Dermis microvascular lymphatic vessel endothelial cell (primary cell): ENCODE measurements at places on chromosomes 16 and 17. TPM values are rescaled to one million over a fixed set of nuclear protein-coding genes. Genes with fewer than 3 reads are reported as not detected.
A peak's percentile ranks its signal among the peaks of the same experiment; 100 is the strongest.

GRCh38 chr16:87323727-87324410 is 6.7 kb upstream of the C16orf95 start:
- no peak for DNase-seq

DNA sequence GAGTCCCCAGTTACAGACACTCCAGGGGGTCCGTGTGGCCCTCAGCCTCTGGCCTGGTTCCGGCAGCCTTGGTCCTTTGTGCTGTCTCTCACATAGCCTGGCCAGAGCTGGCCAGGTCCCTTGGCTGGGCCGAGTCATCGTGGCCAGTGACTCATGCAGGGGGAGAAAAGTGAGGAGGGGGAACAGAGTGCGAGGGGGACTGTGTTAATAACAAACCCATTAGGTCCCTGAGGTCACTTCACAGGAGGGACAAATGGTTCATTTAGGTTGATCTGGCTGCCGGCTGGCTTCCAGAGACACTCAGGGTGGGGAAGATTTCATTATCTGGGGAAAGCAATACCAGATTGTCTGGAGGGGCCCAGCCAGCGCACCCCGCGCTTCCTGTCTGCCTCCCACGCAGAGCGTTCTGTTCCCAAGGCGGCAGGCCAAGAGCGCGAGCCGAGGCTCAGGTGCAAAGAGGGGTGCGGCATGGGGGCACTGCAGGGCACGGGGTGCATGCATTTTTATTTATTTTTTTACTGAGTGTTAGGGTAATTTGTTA is 223.1 kb downstream of the SEC14L1 start:
- DNase-seq: peak; percentile 59

DNA sequence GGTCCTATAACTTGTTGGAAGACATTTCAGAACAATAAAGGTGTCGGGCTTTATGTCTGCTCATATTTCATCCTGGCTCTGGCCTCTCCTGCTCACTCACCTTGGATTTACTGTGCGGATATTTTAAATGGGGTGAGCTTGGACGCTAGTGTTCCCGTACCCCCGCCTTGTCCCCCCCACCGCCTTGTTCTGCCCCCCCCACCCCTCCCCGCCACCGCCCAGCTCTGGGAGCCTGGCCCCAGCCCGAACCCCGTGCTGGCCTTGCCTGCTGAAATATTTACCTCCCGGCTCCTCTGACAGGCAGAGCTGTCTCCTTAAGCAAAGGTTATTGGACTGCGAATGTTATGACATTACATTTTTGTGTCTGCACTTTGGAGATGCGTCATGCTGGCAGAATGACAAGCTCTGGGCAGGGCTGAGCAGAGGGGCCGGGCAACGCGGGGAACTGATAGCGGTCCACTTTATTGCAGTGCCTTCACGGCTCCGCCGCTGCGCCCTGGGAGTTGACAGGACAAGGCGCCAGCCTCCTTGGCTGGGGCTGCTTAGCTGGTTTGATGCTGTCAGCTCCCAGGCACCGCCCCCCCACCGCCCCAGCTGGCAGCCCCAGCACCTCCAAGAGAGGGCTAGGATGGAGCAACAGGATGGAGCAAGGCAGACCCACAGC is 222.5 kb upstream of the GSE1 start:
- DNase-seq: peak; percentile 56

DNA sequence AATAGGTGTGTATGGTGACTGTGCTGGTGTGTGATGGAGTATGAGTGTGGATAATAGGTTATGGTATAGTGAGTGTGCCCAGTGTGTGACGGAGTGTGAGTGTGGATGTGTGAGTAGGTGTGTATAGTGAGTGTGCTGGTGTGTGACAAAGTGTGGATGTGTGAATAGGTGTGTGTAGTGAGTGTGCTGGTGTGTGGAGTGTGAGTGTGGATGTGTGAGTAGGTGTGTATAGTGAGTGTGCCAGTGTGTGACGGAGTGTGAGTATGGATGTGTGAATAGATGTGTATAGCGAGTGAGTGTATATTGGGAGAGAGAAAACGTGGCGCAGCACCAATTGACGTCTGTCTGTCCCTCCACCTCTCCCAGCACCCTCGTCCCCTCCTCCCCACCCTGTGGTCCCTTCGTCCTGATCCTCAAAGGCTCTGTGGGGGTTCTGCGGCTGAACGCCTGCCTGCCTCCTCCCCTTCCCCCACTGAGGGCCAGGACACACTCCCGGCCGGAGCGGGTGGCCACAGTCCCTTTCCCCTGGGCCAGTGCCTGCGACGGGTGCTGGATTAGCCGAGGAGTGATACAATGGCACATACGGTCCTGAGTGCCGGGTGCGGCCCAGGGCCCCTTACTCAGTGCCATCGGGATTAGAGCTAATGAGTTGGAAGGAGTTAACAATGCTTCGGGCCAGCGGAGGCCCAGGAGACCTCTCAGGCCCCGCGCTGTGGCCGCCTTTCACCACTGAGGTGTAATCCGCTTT is 160.0 kb downstream of the MRM1 start:
- DNase-seq: no peak

- no peak for DNase-seq
Measured at GRCh38 chr17:61087024-61087423, 312.6 kb upstream of the TBX2 start.

DNA sequence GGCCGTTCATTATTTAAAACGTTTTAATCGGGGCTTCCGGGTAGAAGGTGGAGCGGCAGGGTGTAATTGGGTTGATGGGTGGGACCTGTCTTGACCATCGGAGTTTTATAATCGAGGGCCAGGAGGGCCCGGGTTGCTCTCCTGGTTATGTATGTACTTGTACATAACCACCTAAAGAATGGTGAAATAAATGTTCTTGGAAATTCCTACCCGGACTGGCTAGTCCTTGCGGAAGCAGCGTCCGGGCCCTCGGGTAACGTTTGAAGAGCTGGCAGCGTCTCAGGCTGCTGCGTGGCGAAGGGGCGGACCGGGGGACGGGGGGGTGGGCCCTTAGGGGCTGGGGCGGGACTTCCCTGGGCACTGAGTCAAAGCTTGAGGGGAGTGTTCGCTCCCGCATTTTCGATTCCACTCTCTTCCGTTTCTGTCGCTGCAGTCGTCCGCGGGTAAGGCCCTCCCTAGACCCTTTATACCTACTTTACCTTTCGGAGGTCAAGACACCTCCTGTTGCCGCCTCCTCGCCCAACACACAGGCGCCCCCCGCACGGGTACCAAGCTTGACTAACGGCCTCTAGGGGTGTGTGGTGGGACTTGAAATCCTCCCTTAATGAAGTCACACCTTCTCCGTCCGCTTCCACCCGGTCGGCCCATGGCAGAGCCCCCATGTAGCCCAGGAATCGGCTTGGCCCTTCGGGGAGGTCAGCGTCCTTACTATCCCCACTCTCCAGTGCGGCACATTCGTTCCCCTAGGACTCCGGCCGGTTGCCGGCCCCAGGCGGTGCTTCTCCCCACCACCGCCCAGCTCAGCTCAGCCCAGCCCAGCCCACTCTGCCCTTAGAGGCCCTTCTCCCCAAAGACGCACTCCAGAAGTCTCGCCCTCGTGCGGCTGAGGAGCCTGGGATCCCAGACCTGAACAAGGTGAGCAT is at the start of gene TMEM106A:
Gene TMEM106A, plus strand, starts transcription at position 396 of the 923 bp plus-strand sequence. CDS start 1,167 bp downstream, outside the sequence.
- DNase-seq: peak; percentile 90

DNA sequence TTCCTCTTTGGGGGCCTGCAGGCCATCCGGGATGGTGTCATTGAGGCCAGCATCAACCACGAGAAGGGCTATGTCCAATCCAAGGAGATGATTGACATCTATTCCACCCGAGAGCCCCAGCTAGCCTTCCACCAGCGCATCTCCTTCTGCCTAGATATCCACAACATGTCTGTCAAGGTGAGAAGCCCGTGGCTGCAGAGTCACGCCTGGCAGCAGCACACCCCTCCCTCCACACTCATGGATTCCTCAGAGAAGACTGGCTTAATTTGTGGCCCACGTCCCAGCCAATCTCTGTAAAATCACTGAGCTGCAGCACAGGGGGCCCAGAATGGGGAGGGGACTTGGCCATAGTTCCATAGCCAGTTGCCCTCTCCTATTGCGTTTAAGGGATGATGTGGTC is 15.6 kb downstream of the PSMD3 start:
- no peak for DNase-seq

- DNase-seq: no peak
Measured at GRCh38 chr16:69260019-69260418, 51.1 kb upstream of the VPS4A start.

DNA sequence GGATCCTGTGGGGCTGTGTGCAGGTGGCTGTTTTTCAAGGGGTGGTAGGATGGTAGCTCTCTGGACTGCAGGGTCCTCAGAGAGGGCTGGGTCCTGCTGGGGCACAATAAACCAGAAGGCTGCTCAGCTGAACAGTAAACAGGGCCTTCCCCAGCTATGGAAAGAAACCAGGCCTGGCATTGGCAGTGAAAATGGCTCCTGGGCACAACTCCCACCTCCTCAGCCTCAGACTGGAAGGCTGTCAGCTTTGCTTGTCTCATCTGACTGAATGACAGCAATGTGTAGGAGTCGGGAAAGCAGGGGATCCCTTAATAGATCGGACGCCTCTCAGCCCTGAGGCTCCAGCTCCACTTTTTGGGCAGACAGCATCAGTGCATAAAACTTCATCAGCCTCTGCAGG is 59.8 kb upstream of the NLRP1 start:
- DNase-seq: no peak

DNA sequence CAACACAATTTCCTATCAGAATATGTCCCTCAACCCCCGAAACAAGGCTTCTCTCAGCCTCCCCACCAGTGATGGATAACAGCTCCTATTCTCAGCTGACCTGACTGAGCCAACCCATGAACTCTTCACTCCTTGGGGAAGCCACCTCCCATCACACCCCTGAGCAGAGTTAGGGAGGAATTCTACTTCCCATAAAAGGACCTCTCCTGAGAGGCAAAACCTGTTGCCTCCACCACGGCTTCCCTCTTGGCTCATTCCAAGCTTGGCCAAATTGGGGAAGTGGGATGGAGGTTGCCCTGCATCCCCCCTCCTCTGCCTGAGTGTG is 5.7 kb upstream of the RASL10B start:
- DNase-seq: no peak

GRCh38 chr16:68064791-68065365 is 20.3 kb upstream of the NFATC3 start:
- DNase-seq: peak; percentile 73

DNA sequence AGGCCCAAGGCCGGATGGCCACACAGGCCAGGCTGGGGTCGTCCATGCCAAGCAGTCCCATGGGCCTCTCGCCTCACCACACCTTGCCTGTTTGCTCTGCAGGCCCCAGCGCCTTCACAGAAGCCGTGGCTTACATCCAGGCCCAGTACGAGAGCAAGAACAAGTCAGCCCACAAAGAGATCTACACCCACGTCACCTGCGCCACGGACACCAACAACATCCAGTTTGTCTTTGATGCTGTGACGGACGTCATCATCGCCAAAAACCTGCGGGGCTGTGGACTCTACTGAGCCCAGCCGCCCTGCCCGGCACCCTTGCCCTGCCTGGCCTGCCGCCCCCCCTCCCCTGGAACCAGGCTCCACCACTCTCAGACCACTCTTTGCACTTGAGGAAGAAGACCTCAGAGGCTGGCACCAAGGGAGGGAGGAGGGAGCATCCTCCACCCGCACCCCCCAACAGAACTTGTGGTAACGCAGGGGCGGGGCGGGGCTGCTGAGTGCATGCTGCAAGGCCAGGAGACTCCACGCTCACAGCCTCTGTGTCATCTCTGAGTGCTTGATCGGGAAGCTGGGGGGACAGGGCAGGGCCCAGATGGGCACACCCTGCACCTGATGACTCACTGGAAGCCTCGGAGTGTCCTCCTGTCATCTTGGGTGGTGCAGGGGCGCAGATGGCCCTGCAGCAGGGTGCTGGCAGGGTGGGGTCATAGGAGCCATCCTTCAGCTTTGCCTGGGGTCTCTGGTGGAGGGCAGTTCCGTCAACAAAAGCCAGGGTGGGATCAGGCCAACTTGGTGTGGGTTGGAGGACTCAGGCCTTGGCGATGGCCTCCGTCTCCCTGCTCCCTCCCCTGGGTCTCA is 81.5 kb downstream of the AMFR start:
- DNase-seq: no peak

DNA sequence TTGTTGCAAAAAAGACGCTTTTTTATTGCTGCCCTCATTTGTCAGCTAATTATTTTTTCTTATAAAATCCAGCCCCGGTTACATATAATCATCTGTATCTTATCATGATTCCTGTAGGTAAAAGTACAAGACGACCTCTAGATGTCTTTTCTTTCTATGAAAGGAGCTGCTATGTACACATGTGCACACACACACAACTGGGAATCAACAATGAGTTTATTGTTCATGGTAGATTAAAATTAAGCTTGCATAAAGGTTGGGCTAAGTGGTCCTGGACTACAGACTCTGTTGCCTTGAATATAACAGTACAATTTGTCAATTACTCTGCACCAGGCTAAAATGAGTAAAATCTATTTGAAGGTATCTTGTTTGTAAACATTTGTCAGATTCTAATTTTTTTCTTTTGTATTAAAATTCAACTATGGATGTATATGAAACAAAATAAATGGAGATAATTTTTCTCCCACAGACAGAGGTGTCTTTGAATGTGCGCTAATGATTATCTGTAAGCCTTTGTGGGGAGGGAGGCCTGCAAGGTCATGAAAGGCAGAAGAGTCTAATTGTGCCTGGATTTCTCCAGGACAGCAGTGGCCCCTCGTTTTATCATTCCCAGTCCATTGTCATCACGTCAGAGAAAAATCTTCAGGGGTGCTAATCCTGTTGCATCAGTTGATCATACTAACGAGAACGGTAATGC is 13.4 kb downstream of the C17orf58 start:
- DNase-seq: no peak

DNA sequence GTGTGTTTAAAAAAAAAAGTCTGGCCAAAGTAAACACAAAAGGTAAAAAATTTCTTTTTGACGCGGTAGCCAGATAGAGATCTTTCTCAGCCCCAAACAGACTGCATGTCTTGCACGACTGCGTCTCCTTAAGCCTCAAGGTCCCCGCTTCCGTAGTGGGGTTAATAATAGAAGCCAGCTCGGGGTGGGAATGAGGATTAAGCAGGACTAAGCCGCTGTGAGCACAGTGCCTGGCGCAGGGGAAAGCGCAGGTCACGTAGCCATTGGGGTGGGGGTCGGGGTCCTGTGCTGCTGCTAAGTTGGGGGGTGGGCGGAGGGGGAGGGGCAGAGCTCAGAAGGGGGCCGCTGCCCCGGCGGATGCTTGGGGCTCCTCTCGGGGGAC is 521 bp downstream of the GGA2 start:
- DNase-seq: no peak

Gene GSG1L
- total RNA-seq: 0.63 TPM in 1 of 2 replicates, not detected in the other

Gene LLGL2
- 12.6 and 13.9 TPM in 2 replicates for total RNA-seq

Gene TNS4
- total RNA-seq: not detected in 2 replicates

Gene TMEM107
- 17.2 and 23.7 TPM in 2 replicates for total RNA-seq

Gene HSD11B2
- not detected in 2 replicates for total RNA-seq

Gene CCDC200
- total RNA-seq: not detected in 2 replicates

Gene ZNF750
- total RNA-seq: under 0.01 TPM in 2 replicates

Gene KRT17
- total RNA-seq: 0.25 and 0.39 TPM in 2 replicates

Gene TMC7
- total RNA-seq: 2.2 and 3.7 TPM in 2 replicates
